ENCODE measurements at places on chromosomes 11 and 22. TPM values are rescaled to one million over a fixed set of nuclear protein-coding genes. Genes with fewer than 3 reads are reported as not detected.

The KCNK4 gene
- total RNA-seq, result not detected

The TENM4 gene
- total RNA-seq, result 2.4 TPM

The FAT3 gene
- 16.1 TPM for total RNA-seq

The OR52H1 gene
- total RNA-seq, result 0.73 TPM

The DERL3 gene
- total RNA-seq, result 11.4 TPM

The RNF26 gene
- 23.1 TPM for total RNA-seq

The NCAPH2 gene
- total RNA-seq, result 37.7 TPM

The TRIM3 gene
- 21.1 TPM for total RNA-seq

The PATE2 gene
- 0.23 TPM for total RNA-seq

The RHOD gene
- total RNA-seq, result 15.2 TPM

The POLD4 gene
- 57.9 TPM for total RNA-seq

The APOBEC3F gene
- 22.5 TPM for total RNA-seq

The ZFP91 gene
- total RNA-seq, result 48.6 TPM

The LMO1 gene
- total RNA-seq, result not detected

The GP1BB gene
- 2.1 TPM for total RNA-seq

The H19 gene
- total RNA-seq, result 130 TPM

DNA sequence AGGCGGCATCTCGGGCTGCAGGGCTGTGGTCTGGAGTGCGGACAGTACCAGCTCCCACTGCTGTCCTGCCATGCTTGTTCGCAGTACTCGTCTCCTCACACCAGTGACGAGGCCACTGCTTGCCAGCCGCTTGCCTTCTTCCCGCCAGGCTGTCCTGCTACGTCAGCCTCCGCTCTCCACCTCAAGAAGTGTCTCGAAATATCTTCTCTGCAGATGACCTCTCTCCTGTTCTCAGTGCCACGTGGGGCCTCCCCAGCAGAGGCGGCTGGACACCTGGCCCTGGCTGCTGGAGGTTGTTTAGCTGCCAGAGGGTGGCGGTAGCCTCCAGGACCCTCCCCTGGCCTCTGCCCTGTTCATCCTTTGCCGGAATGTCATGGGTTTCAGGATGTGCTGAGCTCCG lies 3.1 kb upstream of the CCDC188 start:
- no peak for DNase-seq

- DNase-seq, result no peak
Observed at GRCh38 chr11:57493507-57494503, 21.7 kb downstream of the SLC43A1 start.

- DNase-seq, result no peak
Observed at GRCh38 chr11:798093-798713, at the start of gene SLC25A22. Gene SLC25A22, minus strand, starts transcription at chr11:798281. Its CDS starts 3,275 bp downstream, at chr11:795006.

DNA sequence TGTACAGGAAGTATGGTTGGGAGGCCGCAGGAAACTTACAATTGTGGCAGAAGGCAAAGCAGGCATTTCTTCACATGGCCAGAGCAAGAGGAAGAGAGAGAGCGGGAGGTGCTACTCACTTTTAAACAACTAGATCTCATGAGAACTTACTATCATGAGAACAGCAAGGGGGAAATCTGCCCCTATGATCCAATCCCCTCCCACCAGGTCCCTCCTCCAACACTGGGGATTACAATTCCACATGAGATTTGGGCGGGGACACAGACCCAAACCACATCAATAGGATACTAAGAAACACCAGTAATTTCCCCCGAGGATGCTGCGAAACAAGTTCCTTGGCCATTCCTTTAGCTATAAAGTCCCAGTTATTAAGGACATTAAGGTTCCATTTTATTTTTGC lies 94.1 kb upstream of the SC5D start:
- no peak for DNase-seq

DNA sequence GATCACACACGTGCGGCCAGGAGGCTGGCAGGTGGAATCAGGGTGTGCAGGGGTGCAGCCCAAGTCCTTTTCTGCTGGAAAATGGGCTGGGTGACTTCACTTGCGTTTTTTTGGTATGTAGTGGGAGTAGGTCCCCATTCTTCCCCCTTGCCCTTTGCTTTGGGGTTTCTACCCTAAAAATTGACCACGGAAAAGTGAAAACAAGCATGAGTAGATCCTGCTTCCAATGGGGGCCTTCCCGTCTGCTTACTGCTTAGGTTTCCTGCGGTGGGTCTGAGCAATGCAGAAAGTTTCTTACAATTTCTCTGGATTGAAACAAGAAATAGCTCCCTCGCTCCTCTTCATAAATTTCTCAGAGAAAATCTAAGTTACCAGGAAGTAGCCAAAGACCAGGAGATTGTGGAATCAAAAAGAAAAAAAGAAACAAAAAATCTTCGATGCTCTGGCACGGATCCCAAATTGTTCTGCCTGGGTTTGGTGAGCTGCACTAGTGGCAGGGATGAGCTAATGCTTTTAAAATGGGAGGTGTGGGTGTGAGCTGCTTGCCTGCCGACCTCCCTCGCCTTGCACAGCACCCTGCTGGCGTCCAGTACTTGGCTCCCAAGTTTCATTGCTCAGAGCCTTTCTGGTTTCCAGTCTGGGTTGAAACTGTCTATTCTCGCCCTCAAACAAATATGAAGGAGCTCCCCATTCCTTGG lies 2.4 kb downstream of the TIMP3 start:
- no peak for DNase-seq

DNA sequence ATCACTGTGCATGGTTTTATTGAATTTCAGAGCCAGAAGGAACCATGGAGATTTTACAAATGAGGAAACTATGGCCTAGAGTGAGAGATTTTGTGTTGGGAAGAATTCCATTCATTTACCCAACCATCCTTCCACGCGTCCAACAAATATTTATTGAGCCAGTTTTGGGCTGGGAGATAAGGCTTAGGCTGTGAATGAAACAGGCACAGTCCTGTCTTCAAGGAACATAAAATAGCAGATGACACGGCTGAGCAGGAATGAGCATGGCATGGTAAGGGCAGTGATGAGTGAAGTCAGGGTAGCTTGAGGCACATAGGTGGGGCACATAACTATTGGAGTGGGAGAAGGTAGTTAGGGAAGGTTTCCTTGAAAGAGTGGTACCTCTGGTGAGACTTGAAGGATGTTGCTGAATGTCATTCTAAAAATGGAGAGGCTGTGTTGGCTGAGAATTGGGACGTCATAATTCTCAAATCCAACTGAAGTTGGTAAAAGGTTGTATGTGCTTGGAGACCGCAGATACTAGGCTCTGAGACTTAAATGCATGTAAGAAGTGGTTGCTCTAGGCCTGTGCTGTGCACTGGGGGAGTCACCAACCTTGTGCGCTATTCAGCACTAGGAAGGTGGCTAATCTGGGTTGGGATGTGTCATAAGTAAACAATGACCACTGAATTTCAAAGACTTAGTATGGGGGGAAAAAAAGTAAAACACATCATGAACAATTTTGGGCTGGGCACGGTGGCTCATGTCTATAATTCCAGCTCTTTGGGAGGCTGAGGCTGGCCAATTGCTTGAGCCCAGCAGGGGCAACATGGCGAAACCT lies 51.9 kb downstream of the TEAD1 start:
- no peak for DNase-seq

DNA sequence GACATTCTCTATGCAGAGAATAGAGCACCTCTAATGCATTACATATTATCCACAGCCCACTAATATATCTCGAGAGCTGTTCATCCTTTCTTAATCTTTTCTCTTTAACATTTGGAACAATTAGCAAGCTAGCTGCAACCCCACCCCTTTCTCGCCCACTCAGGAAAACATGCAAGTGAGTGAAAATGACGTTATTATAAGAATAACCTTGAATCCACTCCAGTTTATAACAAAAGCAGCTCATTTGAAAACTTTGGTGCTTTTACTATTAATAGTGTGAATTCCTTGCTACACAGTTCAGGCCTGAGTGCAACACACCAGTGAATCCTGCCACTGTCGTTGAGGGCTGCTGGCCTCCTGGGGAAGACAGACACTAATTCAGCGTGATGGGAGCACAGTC lies 63.3 kb upstream of the BMAL1 start:
- no peak for DNase-seq

- DNase-seq, result no peak
Observed at GRCh38 chr11:35935390-35935789, 8.5 kb upstream of the LDLRAD3 start.

DNA sequence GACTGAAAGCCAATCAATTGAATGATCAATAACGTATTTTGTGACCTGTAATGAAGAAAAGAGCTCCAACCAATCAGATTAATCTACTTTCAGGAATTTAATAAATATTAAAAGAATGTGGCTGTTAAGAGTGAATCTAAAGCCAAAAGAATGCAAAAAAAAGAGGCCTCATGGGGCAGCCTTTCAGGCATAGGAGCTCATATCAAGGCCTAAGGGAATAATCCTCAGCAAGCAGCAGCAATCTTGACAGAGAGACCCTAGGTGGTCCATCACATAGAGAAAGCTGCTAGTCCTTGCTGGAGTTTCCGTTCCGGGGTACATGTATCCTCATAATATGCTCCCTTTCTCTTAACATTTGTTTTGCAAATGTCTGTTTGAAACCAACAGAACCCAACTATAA lies 313.1 kb upstream of the PITPNB start:
- no peak for DNase-seq

GRCh38 chr22:49949914-49950292 lies 10.7 kb upstream of the PIM3 start:
- no peak for DNase-seq

DNA sequence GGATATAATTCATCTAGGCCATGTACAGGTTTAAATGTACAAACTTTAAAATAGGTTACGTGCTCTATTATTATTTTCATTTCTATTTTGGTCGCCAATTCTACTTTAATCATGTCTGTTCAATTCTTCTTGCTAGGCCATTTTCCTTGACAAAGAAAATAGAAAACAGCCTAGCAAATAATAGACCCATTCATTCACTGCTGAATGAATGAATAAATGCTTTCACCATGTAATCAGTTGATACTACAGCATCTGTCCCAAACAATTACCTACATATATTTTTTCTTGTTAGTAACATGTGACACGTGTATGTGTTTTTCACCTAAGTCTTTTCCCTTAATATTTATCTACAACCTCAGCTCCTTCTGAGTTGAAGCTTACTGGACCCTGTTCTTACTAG lies 27.5 kb downstream of the SNX19 start:
- no peak for DNase-seq

- DNase-seq, result no peak
Observed at GRCh38 chr11:44443836-44444769, 121.4 kb upstream of the CD82 start.

DNA sequence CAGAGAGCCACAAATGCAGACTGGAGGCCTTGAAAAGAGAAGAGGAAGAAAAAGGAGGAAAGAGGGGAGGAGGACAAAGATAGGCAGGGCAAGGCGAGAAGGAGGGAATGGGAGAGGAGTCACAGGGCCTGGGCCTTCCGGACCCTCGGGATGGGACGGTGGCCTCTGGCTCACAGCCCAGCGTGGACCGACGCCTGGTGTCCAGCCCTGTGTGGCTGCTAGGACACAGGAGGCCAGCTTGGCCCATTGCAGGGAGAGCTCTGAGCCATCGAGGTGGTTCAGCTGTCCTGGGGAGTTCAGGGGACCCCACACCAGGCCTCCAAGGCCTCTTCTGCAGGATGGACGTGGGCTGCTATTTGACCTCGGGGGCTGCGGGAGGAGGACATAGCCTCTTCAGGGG lies 9.4 kb downstream of the MYO7A start:
- no peak for DNase-seq

DNA sequence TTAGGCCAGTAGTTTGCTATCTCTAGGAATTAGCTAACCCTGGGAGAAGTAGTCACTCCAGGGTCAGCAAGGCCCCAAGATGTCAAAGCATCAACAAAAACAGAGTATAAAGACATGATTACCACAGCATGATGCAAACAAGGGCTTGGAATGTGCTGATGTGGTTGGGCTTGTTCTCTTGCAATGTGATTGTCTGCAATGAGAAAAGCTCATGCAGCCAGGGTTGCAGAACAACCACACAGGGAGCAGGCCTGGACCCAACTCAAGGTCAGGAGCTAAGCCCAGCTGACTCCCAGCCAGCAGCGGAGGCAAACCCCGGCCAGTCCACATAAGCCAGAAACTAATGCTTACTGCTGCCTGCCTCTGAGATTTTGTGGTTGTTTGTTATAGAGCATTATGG lies 132.4 kb upstream of the ZC3H12C start:
- peak; percentile 51 for DNase-seq

- DNase-seq, result no peak
Observed at GRCh38 chr11:77311701-77312100, 10.2 kb upstream of the GDPD4 start.

DNA sequence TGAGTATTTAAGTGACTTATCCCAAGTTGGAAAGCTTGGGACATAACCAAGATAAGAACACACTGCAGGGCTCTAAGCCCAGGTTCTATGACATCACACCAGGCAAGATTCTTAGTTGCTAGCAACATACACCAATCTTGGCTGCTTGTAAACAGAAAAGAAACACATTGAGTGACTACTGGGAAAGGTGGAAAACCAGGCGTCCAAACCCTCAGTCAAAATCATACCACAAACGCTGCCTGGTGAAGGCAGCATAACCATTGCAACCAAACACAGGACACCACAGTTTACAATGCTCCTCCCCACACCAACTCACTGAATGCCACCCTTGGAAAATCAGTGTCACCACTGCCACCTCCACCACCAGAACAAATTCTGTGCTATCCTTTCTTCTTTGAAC lies 379.9 kb downstream of the TTC28 start:
- no peak for DNase-seq

GRCh38 chr11:6468712-6469495 lies 4.8 kb downstream of the TRIM3 start:
- peak; percentile 92 for DNase-seq

- no peak for DNase-seq
Observed at GRCh38 chr11:12756867-12757266, 82.6 kb downstream of the TEAD1 start.

DNA sequence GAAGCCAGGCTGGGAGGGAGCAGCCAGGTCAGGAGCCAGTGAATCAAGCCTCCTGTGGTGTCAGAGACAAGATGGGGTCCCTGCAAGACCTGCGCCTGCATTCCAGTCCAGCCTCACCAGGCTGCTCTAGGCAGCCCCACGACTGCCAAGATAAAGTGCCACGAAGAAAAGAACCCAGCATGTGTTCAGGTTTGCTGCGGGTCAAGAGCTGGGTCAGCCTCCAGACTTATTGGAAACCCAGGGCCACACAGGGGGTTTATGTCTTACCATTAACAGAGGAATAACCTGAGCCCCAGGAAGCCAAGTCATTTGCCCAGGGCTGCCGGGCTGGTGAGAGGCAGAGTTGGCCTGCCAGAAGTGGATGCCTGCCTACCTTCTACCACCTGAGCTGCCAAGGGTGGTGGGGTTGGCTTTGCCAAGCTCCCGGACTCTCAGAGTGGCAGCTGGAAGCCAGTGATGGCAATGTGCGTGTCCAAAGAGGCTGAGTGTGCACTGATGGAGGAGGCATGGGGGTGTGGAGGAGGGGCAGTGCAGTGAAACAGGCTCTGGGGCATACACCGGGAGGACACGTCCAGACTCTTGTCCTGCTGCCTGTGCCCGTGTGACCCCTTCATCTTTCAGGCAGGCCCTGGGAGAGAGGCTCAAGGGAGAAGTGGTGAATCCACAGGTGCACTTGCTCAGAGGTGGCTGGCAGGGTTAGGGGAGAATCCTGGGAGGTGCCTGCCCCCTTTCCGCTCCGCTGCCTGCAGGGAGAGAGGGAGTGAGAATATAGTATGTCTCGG lies 1.7 kb downstream of the RASD2 start:
- no peak for DNase-seq

GRCh38 chr22:38655519-38656255 lies 505 bp downstream of the FAM227A start:
- no peak for DNase-seq
